Ascending aorta (tissue), 2 donors: ENCODE measurements at places on chromosomes 3 and 15. TPM values are rescaled to one million over a fixed set of nuclear protein-coding genes. Genes with fewer than 3 reads are reported as not detected.

Gene LRRC34
- 3.5 TPM for total RNA-seq

Gene ZNF620
- total RNA-seq, result not detected

Gene KLHL40
- total RNA-seq, result not detected

Gene GUCA1C
- not detected for total RNA-seq

Gene NDN
- total RNA-seq, result 132 TPM

Gene MELTF
- 21.6 TPM for total RNA-seq

Gene KBTBD8
- not detected for total RNA-seq

Gene HES1
- total RNA-seq, result 22.6 TPM

- no peaks in the 10 kb centered on the region for H3K27me3 ChIP-seq
- peak; percentile 87 for DNase-seq
- H3K4me3 ChIP-seq, result peak overlapping the region; percentile 90
- H3K4me1 ChIP-seq, result peaks cover 18% of the 10 kb centered on the region
- H3K27ac ChIP-seq, result peak overlapping the region; percentile 98
Observed at GRCh38 chr3:195897081-195897852, 11.1 kb downstream of the TNK2 start.

GRCh38 chr15:38197553-38197952 lies 55.1 kb upstream of the SPRED1 start:
- H3K4me3 ChIP-seq, result no peak overlapping the region
- no peak overlapping the region for H3K27ac ChIP-seq
- no peaks in the 10 kb centered on the region for H3K27me3 ChIP-seq
- no peak for DNase-seq
- no peaks in the 10 kb centered on the region for H3K4me1 ChIP-seq

- no peaks in the 10 kb centered on the region for H3K36me3 ChIP-seq
- H3K4me1 ChIP-seq, result no peaks in the 10 kb centered on the region
- no peak overlapping the region for H3K4me3 ChIP-seq
- no peak overlapping the region for H3K27ac ChIP-seq
Observed at GRCh38 chr3:39900462-39901002, 91.1 kb downstream of the MYRIP start.

GRCh38 chr15:74180881-74181602 lies 7.5 kb downstream of the ISLR start:
- H3K4me3 ChIP-seq, result no peak overlapping the region
- peaks cover 27% of the 10 kb centered on the region for H3K4me1 ChIP-seq
- H3K27me3 ChIP-seq, result no peaks in the 10 kb centered on the region
- DNase-seq, result peak; percentile 6
- H3K27ac ChIP-seq, result peak overlapping the region; percentile 82
- no peaks in the 10 kb centered on the region for H3K36me3 ChIP-seq

GRCh38 chr15:90414408-90415028 lies 26.5 kb downstream of the IQGAP1 start:
- H3K4me3 ChIP-seq, result no peak overlapping the region
- peak overlapping the region; percentile 28 for H3K27ac ChIP-seq
- no peak for DNase-seq
- H3K27me3 ChIP-seq, result no peaks in the 10 kb centered on the region
- peaks cover 46% of the 10 kb centered on the region for H3K4me1 ChIP-seq

DNA sequence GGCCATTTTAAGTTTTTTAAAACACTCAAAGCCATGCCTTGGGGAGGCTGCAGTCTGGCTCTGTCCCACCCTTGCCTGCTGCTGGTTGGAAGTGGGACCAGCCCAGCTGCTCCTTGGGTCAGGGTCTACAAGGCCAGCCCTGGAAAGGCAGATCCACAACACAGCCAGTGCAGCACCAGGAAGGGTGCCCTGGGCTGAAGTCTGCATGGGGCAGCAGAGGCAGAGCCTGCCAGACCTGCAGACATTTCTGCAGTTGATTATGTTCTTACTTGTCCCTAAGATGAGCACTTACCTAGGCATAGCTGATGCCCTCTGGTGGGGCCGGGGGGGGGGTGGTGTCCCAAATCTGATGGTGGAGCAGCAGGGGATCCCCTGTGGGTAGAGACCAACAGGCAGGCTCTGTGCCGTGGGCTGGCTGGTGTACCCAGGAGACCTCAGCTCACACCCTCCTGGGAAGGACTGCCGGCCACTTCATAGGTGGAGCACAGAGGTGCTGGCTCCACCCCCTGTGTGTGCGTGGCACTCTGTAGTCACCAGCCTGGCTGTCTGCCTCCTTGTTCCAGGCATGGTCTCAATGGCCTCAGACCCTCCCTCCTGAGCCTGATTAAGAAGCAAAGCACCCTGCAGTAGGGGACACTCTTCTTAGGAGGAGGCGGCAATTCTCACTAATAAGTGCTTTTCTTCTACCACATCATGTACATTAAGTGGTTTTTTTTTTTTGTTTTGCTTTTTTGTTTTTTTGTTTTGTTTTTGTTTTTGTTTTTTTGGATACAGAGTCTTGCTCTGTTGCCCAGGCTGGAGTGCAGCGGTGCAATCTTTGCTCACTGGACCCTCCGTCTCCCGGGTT lies 97.4 kb upstream of the KLF13 start:
- DNase-seq, result no peak
- H3K4me3 ChIP-seq, result no peak overlapping the region
- H3K4me1 ChIP-seq, result no peaks in the 10 kb centered on the region
- no peaks in the 10 kb centered on the region for H3K36me3 ChIP-seq

- H3K36me3 ChIP-seq, result no peaks in the 10 kb centered on the region
- no peak overlapping the region for H3K4me3 ChIP-seq
- peak overlapping the region; percentile 92 for H3K27ac ChIP-seq
- no peaks in the 10 kb centered on the region for H3K27me3 ChIP-seq
- DNase-seq, result no peak
Observed at GRCh38 chr3:112391648-112392047, 58.7 kb downstream of the CD200 start.

- H3K27me3 ChIP-seq, result no peaks in the 10 kb centered on the region
- H3K36me3 ChIP-seq, result no peaks in the 10 kb centered on the region
- H3K4me3 ChIP-seq, result no peak overlapping the region
- no peaks in the 10 kb centered on the region for H3K4me1 ChIP-seq
- no peak for DNase-seq
Observed at GRCh38 chr3:191783024-191783423, 322.1 kb downstream of the PYDC2 start.

DNA sequence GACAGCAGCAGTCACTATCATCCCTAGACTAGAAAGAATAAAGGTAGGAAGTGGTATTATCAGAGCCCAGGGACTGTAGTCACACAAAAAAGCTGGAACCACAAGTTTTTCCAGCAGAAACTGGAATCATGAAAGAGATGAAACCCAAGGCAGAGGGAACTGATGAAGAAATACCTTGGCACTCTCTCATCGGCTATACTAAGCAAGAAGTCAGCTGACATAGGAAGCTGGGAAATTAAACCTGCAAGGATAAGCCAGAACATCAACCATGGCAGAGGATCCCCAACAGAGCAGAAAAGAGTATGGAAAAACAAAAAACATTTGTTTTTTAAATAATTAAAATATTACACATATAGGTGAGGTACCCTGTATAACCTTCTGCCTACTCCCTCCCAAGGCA lies 86.5 kb downstream of the AQR start:
- H3K4me3 ChIP-seq, result no peak overlapping the region
- no peak overlapping the region for H3K27ac ChIP-seq
- peaks cover 64% of the 10 kb centered on the region for H3K36me3 ChIP-seq
- H3K4me1 ChIP-seq, result no peaks in the 10 kb centered on the region

DNA sequence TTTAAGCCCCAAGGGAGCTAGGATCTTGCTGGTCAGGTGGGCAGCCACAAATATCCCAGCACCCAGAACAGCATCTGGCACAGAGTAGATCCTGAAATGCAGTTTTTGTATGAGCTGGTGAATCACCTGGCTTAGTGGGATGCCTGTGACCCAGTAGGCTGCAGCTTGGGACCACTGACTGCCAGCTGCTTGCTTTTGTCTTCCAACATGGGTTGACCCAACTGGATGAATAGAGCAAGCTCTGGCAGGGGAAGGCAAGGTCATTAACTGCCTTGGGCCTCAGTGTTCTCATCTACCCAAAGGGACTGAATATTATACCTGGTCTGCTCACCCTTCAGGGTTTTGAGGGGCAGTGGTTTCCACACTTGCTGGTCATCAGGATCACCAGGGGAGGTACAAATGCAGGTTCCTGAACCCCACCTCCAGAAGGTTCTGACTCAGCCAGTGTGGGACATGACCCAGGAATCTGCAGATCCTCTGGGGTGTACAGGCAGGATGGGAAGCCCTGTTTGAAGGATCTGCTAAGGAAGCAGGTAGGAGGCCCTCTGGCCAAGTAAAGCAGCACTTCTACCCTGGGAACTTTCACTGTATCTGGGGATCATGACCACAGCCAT lies 55.4 kb downstream of the ITGA11 start:
- DNase-seq, result peak; percentile 33
- no peaks in the 10 kb centered on the region for H3K27me3 ChIP-seq
- H3K4me1 ChIP-seq, result peaks cover 11% of the 10 kb centered on the region
- no peak overlapping the region for H3K4me3 ChIP-seq
- H3K36me3 ChIP-seq, result peaks cover 4% of the 10 kb centered on the region
- no peak overlapping the region for H3K27ac ChIP-seq

DNA sequence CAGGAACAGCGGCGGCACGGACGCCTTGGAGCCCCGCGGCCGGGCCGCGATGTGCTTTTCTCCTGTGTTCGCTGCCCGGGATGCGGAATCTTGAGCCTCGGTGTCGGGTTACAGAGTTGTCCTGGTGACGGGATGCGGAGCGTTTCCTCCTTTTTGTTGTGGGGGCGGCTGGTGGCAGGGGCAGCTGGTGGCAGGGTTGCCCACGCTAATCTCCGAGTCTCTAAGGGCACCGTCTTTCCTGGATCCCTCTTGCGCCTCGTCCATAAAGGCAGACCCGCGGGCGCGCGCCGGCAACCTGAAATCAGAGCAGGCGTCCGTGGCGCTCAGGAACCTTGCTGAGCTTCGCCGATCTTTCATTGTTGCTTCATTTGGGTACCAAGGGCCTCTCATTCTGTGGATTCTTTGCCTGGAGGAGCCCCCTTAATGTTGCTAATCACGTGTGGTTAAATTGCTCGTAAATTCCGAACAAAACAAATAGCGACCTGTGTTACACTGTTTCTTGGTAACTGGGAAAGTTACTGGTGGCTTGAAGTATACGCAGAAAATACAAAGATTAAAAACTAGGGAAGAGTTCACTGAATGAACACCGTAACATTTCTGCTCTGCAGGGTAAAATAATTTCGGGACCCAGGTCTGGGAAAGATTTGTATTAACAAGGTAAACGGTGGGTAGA lies 844 bp upstream of the PFN2 start:
- DNase-seq, result peak; percentile 9
- no peaks in the 10 kb centered on the region for H3K36me3 ChIP-seq
- no peaks in the 10 kb centered on the region for H3K27me3 ChIP-seq
- peaks cover 20% of the 10 kb centered on the region for H3K4me1 ChIP-seq
- H3K4me3 ChIP-seq, result peak overlapping the region; percentile 98

GRCh38 chr3:62201438-62202035 lies 171.8 kb downstream of the FEZF2 start:
- H3K4me3 ChIP-seq, result no peak overlapping the region
- no peak for DNase-seq
- H3K4me1 ChIP-seq, result no peaks in the 10 kb centered on the region
- peaks cover 20% of the 10 kb centered on the region for H3K36me3 ChIP-seq
- no peak overlapping the region for H3K27ac ChIP-seq

- H3K27me3 ChIP-seq, result no peaks in the 10 kb centered on the region
- H3K27ac ChIP-seq, result no peak overlapping the region
- H3K4me1 ChIP-seq, result no peaks in the 10 kb centered on the region
- H3K36me3 ChIP-seq, result no peaks in the 10 kb centered on the region
- H3K4me3 ChIP-seq, result no peak overlapping the region
- no peak for DNase-seq
Observed at GRCh38 chr15:57134851-57135250, 216.4 kb downstream of the TCF12 start.

DNA sequence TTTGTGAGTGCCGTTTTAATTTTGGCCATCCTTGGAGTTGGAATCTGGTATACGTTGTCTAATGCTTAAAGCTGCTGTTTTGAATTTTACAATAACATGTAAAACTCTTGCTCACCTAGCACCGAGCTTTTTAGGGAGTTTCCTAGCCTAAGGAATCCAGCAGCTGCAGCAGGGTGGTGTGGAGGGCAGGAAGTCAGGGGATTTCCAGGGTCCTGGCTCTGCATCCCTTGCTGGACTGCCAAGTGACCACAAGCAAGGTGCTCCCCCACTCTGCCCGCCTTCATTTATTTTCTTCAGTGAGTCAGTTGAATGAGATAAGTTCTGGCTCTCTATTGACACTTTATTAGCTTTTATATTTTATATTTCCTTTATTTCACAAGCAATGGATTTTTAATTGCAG lies 113.7 kb downstream of the ATG7 start:
- DNase-seq, result no peak
- H3K27ac ChIP-seq, result peak overlapping the region; percentile 13
- no peak overlapping the region for H3K4me3 ChIP-seq
- no peaks in the 10 kb centered on the region for H3K27me3 ChIP-seq
